ENCODE measurements at places on chromosomes 2 and 18. TPM values are rescaled to one million over a fixed set of nuclear protein-coding genes. Genes with fewer than 3 reads are reported as not detected.

- DNase-seq = no peak
Observed at GRCh38 chr2:32242331-32242730, 22.4 kb downstream of the NLRC4 start.

- DNase-seq = no peak
Observed at GRCh38 chr2:112809112-112809511, 24.8 kb upstream of the IL1A start.

TCF23 gene
- not detected for total RNA-seq

- no peak for DNase-seq
Observed at GRCh38 chr18:32919799-32920198, 147.0 kb upstream of the KLHL14 start.

GRCh38 chr2:24842081-24843050 is 49.1 kb downstream of the CENPO start:
- no peak for DNase-seq

TRIB2 gene
- total RNA-seq = 62.9 TPM

- no peak for DNase-seq
Observed at GRCh38 chr2:180949896-180950295, 30.5 kb upstream of the UBE2E3 start.

DNA sequence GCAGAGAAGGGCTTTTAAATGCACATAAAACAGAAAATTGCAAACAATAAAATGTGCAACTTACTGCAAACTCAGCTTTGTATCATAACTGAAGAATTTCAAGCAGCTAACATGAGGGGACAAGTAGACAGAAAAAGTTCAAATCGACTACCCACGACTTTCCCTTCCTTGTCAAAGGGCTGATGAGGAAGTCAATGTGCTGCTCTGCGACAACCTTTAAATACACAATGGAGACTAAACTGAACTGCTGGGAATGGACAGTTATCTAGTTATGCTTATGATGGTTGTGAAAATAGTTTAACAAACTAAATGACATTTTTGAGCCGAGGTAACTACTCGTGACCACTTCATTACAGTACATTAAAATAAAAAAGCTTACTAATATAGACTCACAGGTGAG is 84.1 kb downstream of the INO80D start:
- no peak for DNase-seq

SLC14A1 gene
- 2.6 TPM for total RNA-seq

DNA sequence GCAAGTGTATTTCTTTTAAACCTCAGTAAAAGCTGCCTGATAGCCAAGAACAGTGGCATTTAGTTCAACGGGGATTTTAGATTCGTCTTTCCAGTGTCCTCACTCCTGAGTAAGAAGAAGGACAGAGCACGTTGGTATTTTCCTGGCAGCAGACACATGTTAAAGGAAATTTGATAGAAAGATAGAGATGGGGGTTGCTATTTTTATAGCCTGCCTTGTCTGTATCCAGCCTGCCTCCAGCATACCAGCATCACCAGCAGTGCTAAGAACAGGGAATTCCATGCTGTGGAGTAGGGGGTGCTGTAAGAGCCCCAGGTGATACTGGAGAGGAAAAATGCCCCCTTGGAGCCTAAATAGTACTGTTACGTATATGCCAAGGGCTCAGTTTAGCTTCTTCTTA is 1.1 kb upstream of the SMYD1 start:
- no peak for DNase-seq

DNA sequence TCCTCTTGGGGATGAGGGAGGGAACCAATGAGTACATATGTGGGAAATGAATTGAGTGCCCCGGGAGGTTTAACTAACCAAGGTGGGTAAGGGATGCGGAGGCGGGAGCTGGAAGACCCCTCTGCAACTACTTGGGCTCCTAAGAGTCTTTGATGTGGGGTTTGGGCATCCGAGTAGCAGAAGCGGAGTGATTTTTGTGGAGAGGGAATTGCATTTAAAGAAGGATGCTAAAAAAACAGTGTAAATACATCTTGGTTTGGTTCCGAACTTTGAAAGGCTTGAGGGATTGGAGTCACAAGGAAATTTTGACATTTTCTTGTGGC is 215.7 kb downstream of the MCFD2 start:
- no peak for DNase-seq

- DNase-seq = no peak
Observed at GRCh38 chr2:43223521-43224001, 2.8 kb downstream of the ZFP36L2 start.

SCYGR8 gene
- not detected for total RNA-seq

OSBPL6 gene
- 1.3 TPM for total RNA-seq

CRYGD gene
- total RNA-seq = not detected

MC4R gene
- not detected for total RNA-seq

DNA sequence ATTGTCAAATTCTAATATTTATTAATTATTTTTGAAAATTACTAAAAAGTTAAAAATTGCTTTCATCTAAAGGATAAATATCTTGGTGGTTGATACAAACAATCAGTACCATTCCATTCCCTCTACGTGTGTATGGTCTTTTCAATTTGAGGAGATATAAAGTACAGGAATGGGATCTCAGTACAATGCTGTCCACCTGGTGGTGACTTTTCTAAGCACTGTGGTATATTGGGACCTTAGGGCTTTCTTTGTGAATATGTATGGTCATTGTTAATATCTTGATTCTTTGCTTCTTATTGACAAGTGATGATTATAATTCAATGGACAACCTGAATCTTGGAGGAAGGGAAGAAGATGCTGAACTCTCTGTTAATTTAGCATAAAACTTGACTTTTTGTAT is 83.1 kb downstream of the NBEAL1 start:
- DNase-seq = no peak

DHX57 gene
- 8.8 TPM for total RNA-seq

DNA sequence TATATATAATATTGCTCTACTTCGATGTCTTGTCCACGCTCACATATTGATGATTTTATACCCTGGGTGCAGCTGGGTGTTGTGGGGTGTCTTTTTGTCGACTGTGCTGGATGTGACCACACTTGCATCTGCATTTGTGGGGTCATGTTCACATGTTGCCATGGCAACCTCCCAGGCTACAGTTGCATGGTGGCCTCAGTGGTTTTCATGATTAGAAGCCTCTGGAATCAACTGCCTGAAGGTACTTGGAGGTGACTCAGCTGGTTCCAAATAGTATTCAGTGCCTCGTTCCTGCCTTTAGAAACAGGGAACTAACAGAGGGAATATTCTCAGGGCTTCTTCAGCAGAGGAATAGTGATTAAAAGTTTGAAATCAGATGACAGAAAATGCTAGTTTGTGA is 166.3 kb upstream of the NYAP2 start:
- no peak for DNase-seq

ELOA2 gene
- total RNA-seq = not detected

EDAR gene
- total RNA-seq = not detected

- no peak for DNase-seq
Observed at GRCh38 chr2:5330961-5331360, 361.2 kb upstream of the SOX11 start.

SERPINB7 gene
- not detected for total RNA-seq

DNA sequence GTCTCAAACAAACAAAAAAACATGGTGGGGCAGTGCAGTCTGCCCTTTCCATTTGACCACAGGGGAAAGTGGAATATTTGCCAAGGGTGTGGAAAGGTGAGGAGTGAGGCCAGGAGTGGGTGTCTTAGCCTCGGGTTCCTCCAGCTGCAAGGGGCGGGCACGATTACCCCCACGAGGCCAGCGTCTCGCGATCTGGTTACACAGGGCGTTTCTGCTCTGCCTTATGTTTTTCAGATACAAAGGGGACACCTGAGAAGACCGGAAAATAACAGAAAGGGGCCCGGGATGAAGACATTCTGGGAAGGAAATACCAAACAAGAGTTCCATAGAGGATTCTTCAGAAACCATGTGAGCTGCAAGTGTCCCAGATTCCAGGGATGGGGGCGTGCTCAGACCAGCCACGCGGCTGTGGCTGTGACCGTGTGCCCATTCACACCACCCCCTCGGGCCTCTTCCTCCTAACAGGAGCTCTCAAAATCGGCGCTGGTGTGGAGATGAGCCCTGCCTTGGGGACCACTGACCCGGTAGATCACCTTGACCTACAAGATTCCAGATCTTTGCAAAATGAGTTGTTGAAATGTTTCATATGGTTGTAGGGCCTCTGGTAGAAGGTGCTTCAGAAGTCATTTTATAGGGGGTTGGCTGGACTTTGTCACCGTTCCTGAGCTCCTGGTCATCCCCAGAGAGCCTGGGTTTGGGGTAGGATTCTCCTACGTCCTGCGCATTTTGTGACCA is 34.2 kb downstream of the FAM178B start:
- no peak for DNase-seq

- DNase-seq = no peak
Observed at GRCh38 chr18:74472312-74472711, 15.2 kb upstream of the DIPK1C start.

GRCh38 chr2:172120118-172120517 is 17.4 kb upstream of the DLX2 start:
- no peak for DNase-seq

DNA sequence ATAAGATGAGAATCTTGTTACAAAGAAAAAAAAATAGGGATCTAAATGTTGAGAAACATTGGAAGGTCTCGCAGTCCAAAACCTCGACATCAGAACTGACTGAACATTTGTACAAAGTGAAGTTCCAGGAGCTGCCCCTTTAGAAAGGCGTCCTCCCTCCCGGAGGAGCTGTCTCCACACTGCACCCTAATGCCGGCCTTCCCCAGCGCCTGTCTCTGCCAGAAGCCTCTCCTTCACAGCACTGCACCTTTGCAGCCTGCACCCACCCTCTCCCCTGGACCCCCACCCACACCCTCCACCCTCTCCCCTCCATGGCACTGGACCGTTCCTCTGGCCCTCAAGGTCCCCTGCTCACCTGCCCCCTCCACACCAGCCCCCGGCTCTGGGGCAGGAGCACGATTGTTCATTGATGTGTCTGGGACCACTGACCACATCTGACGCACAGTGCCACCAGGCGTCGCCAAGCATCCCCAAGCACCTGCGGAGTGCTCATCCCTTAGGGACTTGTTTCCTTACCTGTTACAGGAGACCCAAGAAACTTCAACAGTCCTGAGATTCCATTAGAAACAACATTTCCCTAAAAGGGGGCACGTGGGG is 90.3 kb upstream of the SNTG2 start:
- no peak for DNase-seq

GRCh38 chr2:43356774-43357173 is 130.4 kb upstream of the ZFP36L2 start:
- DNase-seq = no peak

TDRD15 gene
- total RNA-seq = 0.59 TPM

DNA sequence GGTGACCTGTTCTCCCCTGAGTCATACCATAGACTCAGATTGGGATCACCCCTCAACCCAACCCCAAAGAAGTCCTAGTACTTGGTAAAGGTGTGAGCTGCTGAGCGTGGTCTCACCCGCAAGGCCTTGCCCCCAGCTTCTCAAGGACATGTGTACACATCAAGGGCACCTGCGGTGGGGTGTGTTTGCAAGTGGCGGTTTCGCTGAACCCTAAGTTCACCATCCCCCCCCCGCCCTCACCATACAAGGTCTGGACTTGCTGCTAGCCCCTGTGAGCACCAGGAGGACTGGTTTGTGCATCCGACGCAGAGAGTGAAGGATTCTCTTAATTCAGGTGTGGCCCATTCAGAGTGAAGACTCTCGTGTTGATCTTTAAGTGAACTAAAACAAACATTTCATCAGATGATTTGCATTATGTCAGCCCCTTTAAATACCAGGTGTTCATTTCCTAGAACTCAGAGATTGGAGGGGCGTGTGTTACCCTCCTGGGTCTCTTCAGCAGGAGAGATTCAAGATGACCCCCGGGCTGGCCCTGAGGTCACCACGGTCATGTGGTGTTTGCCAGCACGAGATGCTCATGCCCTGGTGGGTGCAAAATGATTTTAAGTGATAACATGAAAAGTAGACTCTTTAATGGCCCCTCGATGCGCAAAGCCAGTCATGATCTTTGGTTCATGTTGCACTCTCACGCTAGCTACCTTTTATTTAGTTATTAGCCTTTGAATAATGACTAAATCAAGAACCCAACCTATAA is 27.8 kb downstream of the MTERF4 start:
- DNase-seq = no peak

DNA sequence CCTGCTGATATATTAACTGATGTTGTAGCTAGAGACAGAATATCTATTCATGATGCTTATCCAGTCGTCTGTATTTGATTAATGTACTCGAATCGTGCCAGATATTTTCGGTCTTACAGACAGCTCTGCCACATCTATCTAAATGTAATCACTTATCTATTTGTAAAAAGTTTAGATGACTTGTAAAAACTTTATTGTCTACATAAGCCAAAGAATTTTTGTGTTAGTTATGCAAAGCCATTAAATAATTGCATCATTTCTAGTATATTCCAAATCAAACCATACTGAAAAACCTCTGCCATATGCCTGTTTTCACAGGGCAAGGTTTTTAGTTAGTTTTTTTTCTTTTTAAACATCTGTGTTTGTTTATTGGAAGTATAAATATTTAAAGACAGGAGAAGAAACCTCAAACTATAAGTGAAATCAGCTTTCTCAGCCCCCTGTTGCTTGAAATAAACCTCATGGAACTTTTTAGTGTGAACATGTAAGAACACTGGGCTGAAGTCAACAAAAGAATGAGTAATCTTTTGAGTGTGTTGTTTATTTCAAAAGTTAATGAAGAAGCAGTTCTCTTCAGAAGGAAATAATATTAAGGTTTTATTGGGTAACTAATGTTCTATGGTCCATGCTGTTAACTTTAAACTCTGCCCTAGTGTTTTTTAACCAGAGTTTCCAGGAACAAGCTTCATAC is 657.6 kb upstream of the SYT4 start:
- no peak for DNase-seq

DNA sequence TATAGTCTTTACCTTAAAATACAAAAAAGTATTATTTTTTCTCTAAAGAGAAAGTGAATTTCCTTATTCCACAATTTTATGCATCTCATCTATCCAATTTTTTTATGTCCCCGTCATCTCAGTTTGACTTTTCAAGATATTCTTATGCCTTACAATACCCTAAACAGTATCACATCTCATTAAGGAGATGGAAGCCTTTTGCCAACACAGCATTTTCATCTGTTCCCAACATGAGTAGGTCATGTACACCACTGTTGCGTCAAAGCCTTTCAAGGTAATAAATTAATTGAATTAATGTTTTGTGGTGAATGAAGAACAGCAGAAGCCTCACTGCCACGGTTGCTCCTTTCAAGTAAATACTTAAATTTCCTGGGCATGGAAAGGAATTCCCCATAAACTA is 299.4 kb downstream of the EPHA4 start:
- no peak for DNase-seq

GRCh38 chr2:101847661-101848339 is 144.0 kb upstream of the IL1R2 start:
- DNase-seq = no peak
